Hypothalamus (tissue), 51 donors: ENCODE measurements at places on chromosomes 3 and 15.

DNA sequence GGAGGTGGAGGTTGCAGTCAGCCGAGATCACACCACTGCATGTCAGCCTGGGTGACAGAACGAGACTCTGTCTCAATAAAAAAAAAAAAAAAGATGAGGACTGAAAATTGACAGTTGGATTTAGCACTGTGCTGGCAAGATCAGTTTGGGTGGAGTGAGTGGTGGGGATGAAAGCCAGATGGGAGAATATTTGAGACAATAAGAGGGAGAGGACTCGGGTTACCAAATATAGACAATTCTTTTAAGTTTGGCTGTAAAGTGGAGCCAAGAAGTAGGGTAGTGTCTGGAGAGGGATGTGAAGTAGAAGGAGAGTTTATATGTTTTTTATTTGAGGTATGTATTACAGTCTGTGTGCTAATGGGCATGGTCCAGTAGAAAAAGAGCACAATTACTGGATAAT, 20.4 kb downstream of the TMOD3 start:
- DNase-seq = no peak

DNA sequence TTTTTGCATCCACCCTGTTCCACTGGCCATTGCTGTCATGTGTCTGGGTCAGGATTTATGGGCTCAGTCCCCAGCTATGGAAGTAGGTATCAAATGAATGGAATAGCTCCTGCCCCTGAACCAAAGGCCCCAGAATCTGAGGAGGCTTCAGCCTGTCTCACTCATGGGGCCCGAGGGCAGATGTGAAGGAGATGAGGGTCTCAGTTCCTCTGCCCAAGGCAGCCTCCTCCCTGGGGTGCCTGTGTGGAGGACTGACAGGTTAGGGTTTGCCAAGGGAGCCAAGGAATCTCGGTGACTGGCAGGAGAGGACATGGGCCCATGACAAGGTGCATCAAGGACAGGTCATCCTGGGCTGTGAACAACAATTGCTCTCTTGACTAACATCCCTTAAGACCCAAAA, 70.4 kb downstream of the CPN2 start:
- no peak for DNase-seq

GRCh38 chr15:73935547-73935946, 9.3 kb downstream of the LOXL1 start:
- no peak for DNase-seq

DNA sequence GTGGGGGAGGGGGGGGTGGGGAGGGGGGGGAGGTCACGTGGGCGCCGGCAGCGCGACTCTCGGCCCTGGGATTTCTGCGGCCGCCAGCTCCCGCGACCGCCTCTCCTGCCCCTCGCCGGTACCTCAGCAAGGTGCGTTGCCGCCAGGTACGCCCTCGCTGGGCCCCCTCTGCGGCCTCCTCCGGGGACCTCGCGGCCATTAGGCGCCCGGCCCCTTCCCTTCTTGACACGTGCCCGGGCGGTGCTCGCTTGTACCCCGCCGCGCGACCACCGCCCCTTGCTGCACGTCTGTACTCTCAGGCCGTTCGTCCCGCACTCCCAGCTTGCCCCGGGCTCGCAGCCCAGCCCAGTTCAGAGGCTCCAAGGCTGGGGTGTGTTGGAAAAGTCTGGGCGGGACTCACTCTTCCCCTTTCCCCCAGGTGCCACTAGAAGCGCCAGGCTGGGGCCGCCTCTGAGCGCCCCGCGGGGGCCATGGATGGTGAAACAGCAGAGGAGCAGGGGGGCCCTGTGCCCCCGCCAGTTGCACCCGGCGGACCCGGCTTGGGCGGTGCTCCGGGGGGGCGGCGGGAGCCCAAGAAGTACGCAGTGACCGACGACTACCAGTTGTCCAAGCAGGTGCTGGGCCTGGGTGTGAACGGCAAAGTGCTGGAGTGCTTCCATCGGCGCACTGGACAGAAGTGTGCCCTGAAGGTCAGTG, at the start of gene MAPKAPK3:
Gene MAPKAPK3 (plus strand): TSS at position 56 of the 696 bp plus-strand sequence. CDS start 415 bp downstream, at position 471.
- no peak for DNase-seq

- no peak for DNase-seq
These were observed 47.4 kb downstream of the SCN5A start for GRCh38 chr3:38601956-38602550.

DNA sequence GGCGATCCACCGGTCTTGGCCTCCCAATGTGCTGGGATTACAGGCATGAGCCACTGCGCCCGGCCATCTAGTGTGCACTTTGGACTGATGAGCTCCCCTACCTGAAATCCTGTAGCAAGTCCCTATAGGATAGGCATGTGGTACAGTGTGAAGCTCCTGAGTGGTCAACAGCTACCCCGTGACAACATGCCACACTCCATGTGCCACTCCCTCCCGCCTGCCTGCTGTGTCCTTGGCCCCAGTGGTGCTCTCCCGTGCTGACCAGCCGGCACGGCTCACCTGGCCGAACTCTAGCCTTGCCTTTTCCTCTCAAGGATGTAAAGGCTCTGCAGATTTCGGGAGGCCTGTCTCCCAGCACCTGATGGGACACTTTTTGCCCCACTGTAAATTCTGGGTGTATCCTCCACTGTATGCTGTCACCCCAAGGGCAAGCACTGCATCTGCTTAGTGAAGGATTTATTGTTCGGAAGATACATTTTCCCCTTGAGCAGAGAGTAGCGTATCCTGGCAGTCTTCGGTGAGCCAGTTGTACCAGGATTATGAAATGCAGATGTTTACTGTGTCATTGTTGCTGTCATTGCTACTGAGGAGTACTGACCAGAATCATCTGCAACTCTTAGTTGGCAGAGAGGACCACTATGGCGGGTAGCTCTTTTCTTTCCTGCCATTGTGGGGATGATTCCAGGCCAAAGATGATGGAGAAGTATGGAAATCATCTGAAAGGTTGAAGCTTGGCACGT, 64.7 kb downstream of the IGF1R start:
- DNase-seq = no peak

DNA sequence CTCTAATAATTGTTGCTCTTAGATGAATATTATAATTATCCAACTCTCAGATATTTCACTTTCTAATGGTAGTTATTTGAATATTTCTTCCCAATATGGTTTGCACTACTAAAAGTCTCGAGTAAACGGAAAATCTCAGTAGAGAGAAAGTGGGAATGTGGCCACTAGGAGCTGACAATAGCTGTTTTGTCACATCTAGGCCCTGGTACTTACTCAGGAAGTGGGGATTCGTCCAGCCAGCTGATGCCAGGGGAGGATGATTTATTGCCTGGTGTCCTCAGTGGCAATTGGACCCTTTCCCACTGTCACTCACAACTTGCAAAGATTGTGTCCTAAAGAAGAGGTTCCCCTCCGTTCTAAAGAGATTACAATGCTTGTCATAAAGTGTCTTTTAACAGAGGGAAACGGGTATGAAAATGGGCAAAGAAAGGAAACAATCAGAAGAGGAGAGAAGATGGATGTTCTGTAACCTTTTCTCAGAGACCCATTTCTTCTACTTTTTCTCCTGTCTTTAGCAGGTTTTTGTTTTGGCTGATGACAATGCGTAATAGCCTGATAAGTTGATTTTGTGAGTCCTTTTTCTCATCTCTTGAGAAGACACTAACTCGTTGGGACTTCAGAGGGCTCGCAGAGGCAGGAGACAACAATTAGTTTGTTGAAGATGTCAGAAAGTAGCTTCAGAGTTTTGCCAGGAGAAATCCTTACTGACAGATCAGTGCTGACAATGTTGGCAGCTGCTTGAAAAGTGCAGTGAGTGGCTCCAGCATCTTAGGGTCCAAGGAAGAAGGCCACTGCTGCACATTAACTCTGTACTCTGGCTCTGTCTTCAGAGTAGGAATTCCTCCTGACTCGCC, 320.6 kb downstream of the MECOM start:
- DNase-seq = no peak

DNA sequence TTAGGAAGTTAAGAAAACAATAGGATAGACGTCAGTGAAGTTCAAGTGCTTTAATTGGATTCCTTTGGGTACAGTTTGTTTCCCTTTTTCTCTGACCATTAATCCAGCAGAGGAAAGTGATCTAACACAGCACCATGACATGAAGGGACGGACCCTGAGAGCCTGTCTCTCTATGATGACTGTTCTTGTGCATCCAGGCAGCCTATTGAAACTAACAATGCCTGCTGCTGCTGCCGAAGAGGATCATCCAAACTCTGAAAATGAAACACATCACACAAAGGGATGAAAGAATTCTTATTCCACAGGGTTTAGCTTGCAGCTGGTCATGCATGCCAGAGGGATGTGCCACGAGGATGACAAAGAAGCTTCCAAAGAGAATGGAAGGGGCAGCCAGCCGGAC, 75.5 kb downstream of the ZBTB20 start:
- DNase-seq = peak; percentile 25

DNA sequence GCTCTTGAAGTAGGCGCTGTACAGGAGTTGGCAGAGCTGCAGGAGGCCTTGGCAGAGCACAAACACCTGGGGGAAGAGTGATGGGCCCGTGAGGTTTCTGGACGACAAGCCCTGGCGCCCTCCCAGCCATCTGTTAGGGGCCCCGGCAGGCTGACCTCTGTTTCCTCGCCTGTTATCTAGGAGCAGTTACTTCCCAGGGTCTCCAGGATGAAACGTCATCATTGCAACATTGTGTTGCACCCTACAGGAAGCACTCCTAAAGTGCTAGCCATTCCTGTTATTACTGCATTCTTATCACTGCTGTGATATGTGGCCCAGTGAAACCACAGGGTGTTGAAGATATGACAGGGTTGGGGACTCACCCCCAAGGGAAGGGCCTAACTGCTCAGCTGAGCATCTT, 50.2 kb downstream of the SLCO2A1 start:
- no peak for DNase-seq

DNA sequence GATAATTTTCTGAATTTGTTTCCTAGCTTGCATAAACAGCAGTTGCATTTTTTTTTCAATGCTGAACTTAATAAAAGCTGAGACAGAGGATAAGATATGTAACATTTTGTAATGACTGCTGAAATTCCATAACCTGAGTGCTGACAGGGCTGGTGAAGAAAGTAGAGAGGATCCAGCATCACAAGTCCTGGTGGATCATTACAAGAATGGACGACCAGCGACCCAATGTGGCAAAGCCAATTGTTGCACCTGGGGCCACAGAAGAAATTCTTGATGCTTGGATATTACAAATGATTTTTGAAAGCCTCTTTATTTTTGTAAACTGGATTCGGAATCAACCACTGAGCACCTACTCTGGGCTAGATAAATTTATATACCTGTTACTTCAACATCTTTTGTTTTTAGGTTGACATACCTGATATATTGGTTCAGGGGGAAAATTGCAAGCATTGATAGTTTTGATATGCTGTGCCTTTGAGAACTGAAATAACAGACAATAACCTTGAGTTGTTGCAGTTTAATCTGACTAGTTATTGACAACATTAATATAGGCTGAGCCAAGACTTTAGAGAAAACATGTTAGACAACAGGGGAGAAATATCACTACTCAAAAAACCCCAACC, 3.9 kb upstream of the ACTL6A start:
- DNase-seq = peak; percentile 15

GRCh38 chr3:16837602-16838001, 47.2 kb upstream of the PLCL2 start:
- no peak for DNase-seq

DNA sequence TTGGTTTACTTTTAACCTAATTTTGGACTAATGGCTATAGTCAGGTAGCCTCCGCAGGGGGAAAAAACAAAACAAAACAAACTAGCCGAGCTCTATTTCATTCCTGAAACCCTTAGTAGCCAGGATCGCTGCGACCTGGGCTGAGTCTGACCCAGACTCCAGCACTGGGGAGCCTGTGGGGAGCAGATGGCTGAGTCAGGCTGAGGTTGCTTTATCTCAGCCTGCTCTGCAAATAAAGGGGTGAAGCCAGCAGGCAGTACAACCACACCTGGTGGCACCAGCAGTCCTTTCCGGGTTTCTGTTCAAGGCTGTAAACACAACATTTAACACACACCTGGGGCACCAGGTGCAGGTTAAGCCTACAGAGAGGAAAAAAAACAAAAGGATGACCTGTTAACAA, 27.3 kb downstream of the ABHD2 start:
- no peak for DNase-seq

DNA sequence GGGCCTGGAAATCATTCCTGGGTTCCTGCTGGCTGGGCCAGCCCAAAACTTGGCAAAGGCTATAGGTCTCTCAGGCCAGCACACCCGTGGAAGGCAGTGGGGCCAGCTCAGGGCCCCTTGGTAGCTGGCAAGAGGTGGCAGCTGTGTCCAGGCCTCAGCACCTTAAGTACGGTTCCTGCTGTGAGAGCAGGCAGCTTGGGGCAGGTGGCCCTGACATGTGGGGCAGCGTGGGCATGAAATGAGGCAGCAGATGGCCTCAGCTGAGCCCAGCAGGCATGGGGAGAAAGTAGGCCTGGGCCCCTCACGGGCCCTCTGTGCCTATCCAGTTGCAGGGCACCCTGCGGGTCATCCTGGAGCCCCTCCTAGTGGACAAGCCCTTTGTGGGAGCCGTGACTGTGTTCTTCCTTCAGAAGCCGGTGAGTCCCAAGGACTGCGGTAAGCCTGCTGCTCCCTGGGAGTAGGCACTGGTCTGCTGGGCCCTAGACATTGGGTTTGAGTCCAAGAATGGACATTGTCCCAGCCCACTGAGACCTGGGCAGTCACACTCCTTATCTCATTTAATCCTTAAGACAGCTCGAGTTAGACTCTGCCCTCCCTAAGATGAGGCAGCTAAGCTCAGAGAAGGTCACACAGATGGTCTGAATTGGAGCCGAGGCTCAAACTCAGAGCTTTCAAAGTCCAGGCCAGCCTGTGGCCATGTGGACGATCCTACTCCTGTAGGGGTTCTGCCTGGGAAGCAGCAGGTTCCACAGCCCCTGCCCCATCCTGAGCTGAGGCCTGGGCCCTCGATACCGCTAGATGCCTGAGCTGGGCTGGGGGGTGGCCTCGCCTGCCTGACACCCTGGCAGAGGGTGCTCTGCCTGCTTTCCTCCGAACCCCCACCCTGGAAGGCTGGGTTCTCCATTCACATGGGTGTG, 25.5 kb downstream of the ESYT3 start:
- DNase-seq = no peak
